ENCODE measurements at places on chromosomes 16 and 17.

- no peak for DNase-seq
Measured at GRCh38 chr16:66271074-66272060, 95.1 kb upstream of the CDH5 start.

GRCh38 chr17:50908860-50909764 lies 43.0 kb upstream of the TOB1 start:
- no peak for DNase-seq

DNA sequence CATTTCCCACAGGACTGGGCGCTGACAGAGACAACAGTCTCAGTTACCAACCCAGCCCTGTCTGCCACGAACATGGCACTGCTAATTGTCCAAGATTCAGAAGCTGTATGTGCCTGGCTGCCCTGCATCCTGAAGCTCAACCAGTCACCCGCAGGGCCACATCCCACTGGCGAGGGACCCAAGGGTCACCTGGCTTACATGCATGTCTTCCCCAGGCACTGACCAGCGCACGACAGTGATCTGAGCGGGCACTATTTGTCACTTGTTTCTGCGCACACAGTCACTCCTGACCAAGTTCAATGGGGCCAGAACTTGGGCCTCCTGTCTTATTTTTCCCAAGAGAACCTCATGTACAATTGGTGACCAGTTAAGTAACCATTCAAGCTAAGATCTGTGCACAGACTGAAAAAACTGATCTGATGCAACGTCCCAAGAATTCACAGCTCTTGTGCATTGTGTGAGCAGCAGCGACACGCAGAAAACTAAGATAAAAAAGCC lies 13.1 kb downstream of the USP7 start:
- no peak for DNase-seq

DNA sequence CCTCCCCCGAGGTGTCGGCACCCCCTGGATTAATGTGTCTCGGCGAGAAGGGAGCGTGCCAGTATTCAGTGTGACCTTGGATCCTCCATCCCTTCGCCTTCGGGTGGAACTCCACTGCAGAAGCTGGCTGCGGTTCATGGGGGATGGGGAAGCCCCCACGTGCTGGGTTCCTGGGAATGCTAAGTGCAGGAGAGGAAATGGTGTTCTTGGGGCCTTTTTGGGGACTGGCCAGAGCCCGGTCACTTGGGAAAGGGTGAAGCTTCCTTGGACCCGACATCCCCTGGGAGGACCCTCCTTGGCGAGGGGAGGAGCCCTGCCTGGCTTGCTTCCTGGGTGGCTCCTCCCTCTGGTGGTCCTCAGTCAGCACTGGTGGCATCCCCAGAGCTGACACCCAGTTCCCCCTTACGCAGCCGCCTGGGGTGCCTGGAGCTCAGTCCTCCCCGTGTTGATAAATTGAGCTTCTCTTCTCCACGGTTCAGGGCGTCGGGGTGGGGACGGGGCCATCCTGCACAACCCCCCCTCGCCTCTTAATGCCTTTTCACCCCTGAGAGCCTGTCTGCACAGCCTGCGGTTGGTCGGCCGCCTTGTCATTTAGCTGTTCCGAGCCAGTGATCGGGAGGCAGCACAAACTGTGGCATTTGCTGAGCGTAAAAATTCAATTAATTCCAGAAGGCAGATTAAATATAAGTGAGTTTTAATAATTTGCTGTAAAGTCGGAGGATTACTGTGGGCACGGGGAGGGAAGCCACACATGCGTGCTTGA lies 30.7 kb upstream of the GSE1 start:
- no peak for DNase-seq

DNA sequence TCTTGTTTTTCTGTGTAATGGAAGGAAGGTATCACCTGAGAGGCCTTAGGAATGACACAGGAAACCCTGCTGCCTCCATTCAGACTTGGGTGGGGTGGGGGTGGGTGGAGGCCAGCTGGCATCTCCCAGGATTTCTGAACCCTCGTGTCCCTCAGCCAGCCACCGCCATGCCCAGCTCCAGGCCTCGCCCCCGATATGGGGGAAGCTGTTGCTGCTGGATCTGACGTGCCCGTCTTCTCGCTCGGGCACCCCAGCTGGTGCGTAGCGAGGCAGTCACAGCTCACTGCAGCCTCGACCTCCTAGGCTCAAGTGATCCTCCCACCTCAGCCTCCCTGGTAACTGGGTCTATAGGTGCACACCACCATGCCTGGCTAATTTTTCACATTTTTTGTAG lies 220.0 kb upstream of the CHMP6 start:
- DNase-seq = no peak

DNA sequence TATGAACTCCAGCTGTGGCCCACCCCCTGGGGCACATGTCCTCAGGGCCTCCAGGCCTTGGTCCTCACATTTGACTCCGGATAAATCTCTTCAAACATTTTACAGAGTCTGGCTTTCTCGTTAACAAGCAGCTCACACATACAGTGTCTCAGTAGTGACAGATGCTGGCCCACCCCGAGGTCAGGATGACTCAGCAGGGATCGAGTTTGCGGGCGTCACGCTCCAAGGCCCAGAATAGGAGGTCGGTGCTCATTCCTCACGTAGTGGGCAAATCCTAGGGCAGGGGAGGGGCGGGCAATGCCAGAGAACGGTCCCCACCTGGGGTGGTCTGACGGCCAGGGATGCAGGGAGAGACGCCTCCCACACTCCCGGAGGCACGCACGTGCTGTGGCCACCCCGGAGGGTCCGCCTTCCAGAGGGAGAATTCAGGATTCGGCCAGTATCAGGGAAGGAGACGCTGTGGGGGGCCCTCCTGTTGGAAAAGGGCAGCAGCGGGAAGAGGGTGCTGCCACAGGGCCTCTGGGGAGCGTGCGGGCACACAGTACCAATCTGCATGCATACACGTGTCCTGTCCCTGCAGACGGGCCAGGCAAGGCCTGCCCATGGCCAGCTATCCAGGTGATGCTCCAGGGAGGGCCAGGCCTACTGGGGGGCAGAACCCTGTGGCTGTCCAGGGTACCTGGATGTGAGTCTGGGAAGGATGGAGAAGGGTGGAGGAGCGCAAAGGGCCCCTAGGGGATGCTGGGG lies 8.6 kb downstream of the SLC7A5 start:
- DNase-seq = no peak
